ENCODE measurements at places on chromosomes 7 and 10.

GRCh38 chr10:124008681-124009080, 84.7 kb downstream of the CHST15 start:
- no peak for DNase-seq

DNA sequence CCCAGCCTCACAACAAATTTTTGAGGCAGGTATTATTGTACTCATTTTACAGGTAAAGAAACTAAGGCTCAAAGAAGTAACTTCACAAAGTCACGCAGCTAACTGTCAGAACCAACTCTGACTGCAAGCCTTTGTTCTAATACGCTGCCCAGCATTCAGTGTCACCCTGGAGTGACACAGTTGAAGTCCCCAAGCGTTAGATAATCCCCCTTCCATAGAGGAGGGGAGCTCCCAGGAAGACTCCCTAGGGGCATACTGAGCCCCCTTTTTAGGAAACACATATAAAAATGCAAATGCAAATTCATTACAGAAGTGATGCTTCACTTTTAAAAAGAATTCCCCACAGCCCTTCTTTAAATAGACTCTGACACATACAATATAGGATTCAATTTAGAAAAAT, 101.0 kb upstream of the MACROH2A2 start:
- DNase-seq = no peak

DNA sequence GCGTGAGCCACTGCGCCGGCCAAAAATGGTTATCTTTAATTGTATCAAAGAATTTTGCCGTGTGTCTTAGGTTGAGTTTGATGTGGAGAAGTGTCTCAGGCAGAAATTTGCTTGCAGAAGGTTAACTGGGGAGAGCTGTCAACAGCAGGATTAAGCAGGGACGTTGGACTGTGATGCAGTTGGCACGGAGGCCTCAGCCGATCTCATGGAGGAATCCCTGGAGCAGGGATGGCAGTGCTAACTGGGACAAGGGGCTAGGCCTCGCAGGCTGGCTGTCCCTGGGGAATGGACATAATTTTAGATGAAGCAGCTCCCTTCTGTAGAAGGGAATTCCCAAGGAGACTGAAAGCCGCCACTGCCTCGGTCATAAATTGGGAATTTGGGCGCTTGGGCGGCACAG, 12.3 kb upstream of the KIF5B start:
- no peak for DNase-seq

GRCh38 chr7:45993621-45994020, 72.5 kb upstream of the IGFBP3 start:
- no peak for DNase-seq

DNA sequence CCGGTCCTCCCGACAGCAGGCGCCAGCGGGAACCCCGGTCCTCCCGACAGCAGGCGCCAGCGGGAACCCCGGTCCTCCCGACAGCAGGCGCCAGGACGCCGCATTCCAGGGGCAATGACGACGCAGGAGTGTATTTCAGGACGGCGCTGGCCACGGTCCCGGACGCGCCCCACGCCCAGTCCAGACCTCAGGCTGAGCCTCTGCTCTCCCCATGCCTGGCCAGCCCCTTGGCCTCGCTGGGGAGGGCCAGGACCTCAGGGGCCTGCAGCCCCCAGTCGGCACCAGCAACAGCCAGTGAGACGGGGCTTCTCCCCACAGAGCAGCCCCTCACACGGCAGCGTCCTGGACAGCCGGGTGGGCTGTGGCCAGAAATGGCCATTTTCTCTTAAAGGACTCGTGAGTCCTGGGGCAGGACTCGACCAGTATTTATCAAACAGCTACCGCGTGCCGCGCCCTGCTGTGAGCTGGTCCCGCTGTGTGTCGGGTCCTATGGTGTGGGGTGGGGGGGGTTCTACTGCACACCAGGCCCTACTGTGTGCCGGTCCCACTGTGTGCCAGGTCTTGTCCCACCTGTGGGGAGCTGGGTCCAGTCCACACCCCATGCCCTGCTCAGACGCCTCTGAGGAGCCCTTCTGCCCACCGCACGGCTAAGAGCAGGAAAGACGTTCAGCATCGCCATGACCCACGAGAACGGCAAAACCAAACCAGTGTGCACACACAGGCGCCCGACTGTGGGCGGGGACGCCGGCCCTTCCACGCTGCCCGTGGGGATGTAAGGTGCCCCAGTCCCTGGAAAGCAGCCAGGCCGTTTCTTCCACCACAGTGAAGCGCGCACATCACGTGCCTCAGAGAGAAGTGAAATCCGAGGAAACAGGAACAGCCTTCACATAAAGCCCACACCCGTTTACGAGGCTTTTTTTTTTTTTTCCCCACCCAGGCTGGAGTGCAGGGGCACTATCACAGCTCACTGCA, 33.3 kb downstream of the GET4 start:
- DNase-seq = no peak

DNA sequence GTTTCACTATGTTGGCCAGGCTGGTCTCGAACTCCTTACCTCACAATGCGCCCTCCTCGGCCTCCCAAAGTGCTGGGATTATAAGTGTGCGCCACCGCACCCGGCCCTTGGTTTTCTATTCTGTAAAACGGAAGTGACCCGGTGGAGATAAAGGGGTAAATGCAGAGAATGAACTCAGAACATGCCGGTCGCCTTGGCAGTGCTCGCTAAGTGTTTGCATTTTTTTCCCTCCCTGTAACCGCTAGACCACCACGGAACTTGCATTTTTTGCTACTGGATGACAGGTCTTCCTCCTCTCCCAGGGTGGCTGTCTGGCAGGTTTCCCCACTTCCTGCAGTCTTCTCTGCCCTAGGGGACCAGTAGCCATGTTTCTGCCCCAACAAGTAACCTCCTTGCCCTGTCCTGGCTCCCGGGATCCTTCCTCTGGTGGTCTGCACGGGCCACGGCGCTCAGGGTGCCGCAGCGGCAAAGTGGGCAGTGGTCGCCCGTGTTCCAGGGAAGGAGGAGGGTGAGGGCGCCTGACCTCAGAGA, 18.8 kb upstream of the GNA12 start:
- DNase-seq = no peak

GRCh38 chr7:118013252-118014010, 140.2 kb upstream of the CTTNBP2 start:
- no peak for DNase-seq

DNA sequence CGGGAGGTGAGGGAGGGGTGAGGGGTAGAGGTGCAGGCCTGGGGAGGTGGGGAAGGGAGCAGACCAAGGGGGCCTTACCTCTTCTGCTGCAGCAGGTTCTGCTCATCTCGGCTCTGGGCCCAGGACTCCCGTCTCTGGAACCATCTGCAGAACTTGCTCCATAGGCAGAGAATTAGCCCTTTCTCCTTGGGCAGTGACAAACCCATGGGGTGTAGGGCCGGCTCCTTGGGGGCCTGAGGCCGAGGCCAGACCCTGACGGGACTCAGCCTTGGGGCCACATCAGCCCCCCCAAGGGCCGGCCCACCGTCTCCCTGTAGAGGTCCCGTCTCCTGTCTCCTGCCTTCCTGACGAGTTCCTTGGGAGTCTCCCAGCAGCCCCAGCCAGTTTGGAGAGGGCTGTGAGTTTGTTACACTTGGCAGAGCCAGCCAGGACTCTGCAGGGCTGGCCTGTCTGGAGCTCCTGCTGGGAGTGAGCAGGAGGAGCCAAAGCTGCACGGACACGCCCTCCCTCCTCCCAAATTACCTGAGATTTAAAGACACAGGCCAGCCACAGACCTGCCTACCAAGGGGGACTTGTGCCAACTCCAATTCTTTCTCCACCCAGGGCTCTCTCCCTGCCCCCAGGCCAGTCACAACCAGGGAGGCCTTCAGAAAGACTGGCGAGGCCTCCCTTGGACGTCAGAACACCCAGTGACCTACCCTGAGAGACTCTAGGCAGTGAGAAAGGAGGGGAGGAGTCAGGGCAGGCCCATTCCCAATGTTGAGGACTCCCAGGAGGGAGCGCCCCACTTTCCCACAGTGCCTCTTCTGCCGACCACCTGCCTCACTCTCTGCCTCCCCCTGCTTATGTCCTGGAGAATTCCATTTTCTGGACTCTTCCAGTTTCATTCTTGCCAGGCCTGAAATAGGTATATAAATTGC, at the start of gene TRPV6:
Gene TRPV6, minus strand, starts transcription at position 435 of the 920 bp plus-strand sequence.
- no peak for DNase-seq

GRCh38 chr10:125455431-125455830, 227.5 kb downstream of the TEX36 start:
- no peak for DNase-seq

GRCh38 chr7:26425655-26426054, 134.0 kb downstream of the SNX10 start:
- DNase-seq = no peak

DNA sequence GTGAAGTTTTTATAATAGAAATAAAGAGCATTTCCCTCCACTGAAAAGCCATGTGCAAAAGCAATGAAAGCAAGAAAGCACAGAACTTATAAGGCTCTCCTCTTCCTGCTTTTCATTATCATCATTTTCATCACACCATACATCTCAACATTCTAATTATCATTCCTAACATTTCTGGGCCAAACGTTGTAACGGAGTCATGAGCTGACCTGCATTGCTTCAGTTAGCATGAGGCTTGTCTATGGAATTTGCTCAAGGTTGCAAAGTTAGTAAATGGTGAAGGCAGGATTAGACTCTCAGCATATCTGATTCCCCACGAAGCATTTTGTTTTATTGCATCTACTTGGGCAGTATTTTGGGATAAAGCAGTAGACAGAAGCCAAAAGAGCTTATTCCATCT, 11.4 kb downstream of the SCIN start:
- no peak for DNase-seq
